ENCODE measurements at places on chromosomes 7 and 10. TPM values are rescaled to one million over a fixed set of nuclear protein-coding genes. Genes with fewer than 3 reads are reported as not detected.

The PAX4 gene
- total RNA-seq, result not detected

The OR6V1 gene
- not detected for total RNA-seq

- DNase-seq, result no peak
These were observed 51.9 kb downstream of the DENND11 start for GRCh38 chr7:141649865-141650634.

DNA sequence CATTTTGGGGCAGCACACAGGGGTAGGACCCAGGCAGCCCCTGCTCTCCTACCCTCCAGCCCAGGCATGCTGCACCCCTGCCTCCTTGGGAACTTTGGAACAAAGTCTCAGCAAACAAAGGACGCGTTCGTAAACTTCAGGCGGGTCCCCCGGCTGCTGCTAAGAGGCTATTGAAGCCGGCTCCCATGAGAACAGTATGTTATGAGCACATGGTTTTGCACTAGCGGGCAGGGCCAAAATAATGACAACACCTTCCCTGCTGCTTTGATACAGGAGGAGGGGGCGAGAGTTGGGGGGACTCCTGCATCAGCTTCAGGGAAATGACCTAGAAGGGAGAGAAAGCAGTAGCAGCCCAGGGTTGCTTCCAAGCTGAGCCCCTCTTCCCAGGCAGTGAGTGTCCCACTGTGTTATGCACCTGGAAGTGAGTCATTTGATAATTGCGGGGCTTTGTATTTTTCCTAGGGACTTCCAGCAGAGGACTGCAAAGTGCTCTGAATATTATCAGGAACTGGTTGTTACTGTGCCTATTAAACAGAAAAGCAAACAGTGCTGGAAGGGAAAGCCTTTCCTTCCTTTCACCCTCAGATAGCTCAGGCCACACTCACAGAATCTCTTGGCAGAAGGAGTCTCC is 6.9 kb downstream of the ITPRIP start:
- DNase-seq, result no peak

DNA sequence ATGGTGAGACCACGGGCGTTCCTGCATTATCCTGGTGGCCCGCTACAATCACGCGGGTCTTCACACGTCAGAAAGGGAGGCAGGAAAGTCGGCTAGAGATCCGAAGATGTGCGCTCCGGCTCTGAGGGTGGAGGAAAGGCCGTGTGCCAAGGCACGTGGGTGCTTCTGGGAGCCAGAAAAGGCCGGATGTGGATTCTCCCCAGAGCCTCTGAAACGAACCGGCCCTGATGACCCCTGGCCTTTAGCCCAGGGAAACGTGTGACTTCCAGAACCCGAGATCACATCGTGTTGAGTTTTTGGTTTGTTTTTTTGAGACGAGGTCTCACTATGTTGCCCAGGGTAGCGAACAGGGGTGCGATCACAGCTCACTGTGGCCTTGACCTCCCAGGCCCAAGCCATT is 244.2 kb downstream of the ELFN1 start:
- no peak for DNase-seq

- DNase-seq, result no peak
These were observed 80.7 kb downstream of the C7orf25 start for GRCh38 chr7:42831006-42831717.
